ENCODE measurements at places on chromosomes 12 and 14. TPM values are rescaled to one million over a fixed set of nuclear protein-coding genes. Genes with fewer than 3 reads are reported as not detected.

The AGAP2 gene
- 2.3 TPM for total RNA-seq

The GLIPR1L1 gene
- total RNA-seq = not detected

DNA sequence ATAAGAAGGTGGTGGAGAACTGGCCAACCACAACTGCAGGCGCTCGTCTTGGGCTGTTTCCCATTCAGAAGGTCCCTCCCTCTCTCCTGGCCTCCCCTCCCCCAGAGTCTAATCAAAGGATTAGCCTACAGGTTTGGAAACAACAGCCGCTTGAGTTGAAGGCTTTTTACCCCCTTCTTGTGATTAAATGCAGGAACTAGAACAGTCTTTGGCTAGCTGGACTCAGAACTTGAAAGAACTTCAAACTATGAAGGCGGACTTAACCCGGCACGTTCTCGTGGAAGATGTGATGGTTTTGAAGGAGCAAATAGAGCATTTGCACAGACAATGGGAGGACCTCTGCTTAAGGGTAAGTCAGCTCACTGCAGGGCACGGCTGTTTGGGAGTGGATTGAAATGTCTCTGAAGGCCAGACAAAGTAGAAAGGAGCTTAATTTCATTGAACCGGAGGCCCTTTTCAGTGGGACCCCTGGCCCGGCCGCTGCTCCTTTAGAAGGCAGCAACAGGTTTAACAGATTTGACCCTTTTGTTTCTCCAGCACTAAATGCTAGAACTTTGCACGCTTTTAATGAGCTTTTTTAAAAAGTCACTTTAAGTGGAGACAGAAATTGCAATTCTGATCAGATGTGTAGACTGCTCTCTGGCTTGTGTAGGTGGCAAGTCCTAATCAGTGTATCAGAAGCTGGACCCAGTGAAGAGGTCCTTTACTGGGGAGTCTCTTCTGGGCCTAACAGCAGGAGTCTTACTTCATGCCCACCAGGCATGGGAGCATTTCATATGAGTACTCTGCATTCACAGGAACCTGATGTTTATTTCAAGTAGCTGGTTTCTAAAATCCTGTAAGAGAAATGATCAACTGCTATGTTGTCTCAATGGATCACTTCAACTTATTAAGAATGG, 107.7 kb downstream of the ESR2 start:
- DNase-seq = no peak

- DNase-seq = no peak
Observed at GRCh38 chr12:97275728-97276590, 186.6 kb upstream of the RMST start.

- DNase-seq = no peak
Observed at GRCh38 chr14:80618751-80619329, 322.7 kb downstream of the CEP128 start.

- DNase-seq = no peak
Observed at GRCh38 chr12:60279221-60279620, 683.4 kb downstream of the SLC16A7 start.

DNA sequence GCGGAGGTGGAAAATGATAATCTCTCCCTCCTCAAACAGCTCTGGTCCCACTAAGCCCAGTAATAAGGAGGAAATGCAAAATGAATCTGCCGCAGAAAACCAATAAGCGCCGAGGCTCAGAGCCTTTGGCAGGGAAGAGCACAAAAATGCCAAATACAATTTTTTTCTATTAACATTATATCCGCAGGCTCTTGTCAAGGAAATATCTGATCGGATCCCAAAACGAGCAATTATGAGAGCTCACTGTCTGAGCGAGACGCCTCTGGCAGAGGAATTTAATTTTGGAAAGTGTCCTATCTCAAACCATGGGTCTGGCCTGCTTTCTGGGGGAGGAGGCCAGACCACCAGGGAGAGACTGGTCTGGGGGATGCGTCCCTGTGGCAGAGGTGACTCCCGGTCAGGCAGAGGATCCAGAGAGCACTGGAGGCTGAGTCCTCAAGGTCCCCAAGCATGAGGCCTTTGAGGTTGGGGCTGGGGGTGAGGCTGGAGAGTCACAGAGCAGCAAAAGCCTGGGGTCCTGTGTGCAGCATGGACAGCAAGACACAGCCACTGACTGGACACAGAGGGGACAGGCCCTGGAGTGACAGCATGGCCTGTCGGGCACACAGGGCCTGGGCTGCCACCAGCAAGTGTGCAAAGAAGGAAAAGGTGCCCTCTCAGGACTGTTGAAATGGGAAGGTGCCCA, 342.8 kb upstream of the SFSWAP start:
- no peak for DNase-seq

DNA sequence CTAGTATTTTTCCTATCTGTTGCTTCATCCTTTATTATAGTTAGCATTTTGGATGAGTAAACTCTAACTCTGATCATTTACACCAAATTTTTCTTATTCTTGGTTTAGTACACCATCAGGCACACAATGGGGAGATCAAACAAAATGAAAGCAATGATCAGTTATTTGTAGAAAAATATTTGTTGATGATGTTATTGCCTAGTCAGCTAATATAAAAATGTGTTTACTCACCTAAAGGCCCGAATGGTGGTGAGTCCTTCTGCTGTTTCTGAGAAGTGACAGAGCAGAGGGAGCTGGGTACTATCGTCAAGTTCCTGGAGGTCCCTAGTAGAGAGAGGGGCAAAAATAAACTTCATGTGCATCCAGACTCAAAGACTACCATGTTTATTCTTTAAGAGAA, 63.3 kb upstream of the KCNJ8 start:
- no peak for DNase-seq

DNA sequence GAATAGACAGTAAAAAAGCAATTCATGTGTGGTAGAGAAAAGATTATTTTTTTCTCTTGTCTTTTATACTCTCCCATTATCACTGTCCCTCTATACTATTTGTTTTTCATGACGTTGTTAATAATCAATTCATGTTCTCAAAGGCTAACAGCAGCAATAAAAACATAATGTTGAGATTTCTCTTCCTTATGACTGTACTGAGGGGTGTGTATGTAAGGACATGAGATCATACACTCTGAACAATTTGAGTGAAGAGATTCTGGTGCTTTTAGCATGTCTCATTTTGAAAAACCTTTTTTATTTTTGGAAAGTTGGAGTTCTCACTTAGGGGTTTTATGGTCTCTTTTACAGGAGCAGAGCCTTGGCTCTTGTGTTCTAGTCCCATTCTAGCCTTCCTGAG, 3.8 kb upstream of the TSPAN8 start:
- no peak for DNase-seq
